Stimulated activated CD4-positive, alpha-beta T cell treated with anti-CD3 and anti-CD28 coated beads, TNF-alpha, amount 100 ng/mL, for 1 hour (primary cell): ENCODE measurements at places on chromosomes 6 and 20.

GRCh38 chr6:56845032-56845431 lies 109.9 kb upstream of the BEND6 start:
- no peak for DNase-seq

- DNase-seq: no peak
Observed at GRCh38 chr20:7497985-7498384, 442.3 kb downstream of the HAO1 start.

GRCh38 chr20:53957451-53958172 lies 112.8 kb downstream of the BCAS1 start:
- DNase-seq: no peak

DNA sequence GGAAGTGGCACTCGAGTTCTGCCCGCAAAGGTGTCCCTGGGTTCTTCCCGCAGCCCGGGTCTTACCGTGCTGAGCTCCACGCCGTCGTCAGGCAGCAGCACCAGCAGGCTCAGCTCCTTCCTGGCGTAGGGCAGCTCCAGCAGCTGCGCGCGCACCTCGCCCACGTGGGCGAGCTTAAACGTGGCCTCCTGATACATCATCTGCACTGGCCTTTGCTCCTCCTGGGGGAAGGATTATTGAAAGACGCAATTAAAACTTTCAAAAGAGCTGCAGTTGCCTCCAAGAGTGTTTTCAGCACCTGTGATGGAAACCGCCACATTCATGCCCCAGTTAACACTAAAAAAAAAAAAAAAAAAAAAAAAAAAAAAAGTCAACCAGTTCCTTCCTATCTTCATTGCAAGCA lies 11.3 kb downstream of the SERPINB9 start:
- DNase-seq: peak; percentile 63

GRCh38 chr6:108027056-108027455 lies 47.5 kb downstream of the OSTM1 start:
- no peak for DNase-seq
